ENCODE measurements at places on chromosomes 2 and 18.

DNA sequence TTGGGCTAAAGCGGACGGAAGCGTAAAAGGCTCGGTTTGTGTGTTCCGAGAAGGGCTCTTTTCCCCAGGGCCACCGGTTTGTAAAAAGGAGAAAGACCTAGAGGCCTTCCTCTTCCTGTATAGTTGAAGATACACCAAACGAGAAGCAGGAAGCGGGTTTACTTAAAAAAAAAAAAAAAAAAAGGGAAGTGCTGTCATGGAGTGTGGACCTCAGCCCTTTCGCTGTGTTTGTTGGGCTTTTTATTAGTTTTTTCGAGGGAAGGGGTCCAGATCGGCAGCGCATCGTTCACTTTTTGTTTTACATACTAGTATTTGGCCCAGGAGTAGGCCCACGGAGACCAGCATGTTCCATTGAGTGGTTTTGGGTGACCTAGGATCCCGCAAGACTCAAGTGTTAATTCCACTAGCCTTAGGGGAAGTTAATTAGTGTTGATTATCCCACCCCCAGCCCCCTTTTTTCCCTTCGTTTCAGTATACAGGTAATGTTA lies 676 bp downstream of the ACTR2 start:
- DNase-seq, result no peak

- no peak for DNase-seq
Observed at GRCh38 chr2:154291927-154292326, 406.6 kb upstream of the KCNJ3 start.

DNA sequence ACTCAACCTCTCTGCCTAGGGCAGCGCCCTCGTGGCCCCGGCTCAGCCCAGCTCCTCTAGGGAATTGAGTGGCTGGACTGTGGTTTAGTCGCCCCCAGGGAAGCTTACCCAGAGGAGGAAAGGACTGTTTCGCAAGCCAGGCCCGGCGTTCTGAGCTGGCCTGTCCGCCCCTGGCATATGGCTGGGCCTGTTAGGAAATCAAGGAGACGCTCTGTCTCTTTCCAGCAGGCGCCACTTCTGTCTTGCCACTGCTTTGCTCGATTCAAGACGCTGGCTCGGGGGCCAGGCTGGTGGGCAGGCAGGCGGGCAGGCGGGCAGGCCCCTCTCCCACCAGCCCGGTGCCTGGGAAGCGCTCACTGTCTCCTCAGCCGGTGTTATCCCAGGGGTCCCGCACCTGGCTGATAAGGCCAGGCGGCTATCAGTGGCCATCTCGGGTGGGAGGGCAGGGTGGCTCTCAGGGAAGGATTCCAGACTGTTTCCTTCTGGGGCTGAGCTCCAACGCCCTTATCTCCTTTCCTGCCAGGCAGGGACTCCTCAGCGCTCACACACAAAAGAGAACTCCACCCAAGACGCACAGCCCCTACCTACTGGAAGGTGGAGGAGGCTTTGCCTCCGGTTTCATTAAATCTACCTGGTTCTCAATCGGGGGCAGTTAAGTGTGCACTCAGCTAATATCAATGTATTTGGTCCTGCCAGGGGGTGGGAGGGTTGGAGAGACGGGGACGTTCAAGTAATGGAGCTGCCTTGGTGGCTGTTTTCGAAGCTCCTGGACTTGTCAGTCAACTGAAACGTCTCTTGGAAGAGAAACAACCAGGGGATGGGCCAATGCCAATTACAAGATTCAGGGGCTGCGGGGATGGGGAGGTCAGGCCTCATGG lies 109.1 kb downstream of the SMAD7 start:
- DNase-seq, result no peak

GRCh38 chr2:28869494-28870145 lies 489 bp downstream of the TRMT61B start:
- DNase-seq, result no peak

DNA sequence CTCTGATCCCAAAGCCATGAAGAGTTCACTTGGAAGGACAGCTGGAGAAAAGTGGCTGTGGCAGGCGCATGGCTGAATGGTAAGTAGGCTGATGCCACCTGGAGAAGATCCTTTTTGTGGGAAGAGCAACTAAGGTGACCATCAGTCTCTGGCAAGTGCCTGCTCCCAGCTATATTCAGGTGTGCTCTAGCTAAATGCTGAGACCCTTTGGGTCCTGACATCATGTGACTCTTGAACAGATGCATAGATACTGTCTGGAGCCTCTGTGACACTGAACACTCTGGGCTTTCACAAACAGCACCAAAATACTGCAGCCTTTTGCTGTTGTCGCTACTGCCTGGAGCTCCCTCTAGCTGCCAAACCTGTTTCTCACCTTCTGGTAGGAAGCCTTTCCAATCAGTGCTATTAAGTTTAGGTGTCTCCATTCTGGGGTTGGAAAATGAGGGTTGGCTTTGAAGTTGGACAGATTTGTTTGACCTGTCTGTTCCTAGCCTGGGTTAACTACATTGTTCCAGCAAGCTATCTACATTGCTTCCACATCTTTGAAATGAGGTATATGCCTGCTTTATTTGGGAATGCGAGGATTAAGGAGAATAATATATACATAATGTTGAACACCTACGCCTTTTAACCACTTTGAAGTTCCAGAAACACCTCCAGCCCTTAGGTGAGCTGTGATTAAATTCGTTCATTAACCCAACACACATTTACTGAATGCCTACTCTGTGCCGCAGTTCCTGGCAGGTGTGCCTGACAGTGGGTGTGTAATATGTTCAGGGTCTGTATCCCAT lies 3.1 kb downstream of the EGR4 start:
- DNase-seq, result no peak

GRCh38 chr2:109331081-109331480 lies 202.1 kb downstream of the SH3RF3 start:
- DNase-seq, result no peak

DNA sequence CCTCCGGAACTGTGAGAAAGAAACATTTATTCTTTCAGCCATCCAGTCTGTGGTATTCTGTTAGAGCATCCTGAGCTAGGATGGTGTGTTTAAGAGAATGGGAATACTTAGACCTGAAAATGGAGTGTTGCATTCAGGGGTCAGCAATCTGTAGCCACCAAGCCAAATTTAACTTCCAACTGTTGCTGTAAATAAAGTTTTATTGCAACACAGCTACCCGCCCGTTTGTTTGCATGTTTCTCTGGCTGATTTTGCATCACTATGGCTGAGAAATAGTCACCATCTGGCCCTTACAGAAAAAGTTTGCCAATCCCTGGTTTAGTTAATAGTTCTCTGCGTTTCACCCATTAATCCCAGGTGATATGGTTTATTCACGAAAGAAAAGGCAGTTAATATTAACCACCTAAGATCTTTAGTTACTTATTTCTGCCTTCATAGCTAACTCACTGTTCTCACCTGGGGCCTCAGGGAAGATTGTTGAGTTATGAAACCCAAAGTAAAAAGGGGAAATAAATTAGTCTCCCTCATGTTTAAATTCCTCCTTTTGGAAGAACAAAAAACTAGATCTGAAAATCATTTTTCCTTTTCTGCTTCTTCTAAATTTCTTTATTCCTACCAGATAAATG lies 9.5 kb upstream of the CYS1 start:
- DNase-seq, result no peak

- DNase-seq, result no peak
Observed at GRCh38 chr2:67798541-67799160, 264.2 kb downstream of the C1D start.

GRCh38 chr2:95352310-95353054 lies 50.0 kb upstream of the FAHD2A start:
- no peak for DNase-seq

DNA sequence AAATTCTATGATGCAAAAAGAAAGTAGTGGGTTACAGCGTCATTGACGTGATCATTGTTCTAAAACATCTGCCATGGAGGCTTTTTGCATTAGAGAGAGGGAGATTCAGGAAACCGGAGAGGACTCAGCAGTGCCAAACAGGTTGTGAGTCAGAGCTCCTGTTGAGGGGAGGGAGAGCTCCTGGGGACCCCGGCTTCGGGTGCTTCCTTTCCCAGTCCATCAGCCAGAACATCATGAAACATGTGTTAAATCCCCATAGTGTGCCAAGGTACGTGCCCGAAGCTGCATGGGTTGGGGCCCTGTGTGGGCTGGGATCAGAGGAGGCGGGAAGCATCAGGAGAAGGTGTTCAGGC lies 791 bp upstream of the CYRIA start:
- DNase-seq, result no peak

GRCh38 chr2:235757640-235758039 lies 263.8 kb downstream of the AGAP1 start:
- DNase-seq, result no peak

GRCh38 chr18:63339920-63340484 lies 20.4 kb upstream of the BCL2 start:
- no peak for DNase-seq

DNA sequence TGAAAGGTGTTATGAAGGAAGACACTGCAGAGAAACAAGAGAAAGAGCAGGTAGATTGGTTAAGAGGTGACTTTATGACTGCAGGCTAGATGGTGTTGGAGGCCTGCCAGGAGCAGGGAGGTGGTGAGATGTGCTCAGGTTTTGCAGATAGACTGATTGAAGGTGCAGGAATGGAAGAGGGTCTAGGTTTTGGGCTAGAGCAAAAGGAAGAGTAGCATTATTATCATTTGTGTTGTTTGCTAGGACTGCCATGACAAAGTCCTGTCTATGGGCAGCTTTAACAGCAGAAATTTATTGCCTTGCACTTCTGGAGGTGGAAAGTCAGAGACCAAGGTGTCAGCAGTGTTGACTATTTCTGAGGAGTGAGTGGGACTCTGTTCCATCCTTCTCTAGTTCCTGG lies 172.9 kb upstream of the SOX11 start:
- no peak for DNase-seq

GRCh38 chr2:228444161-228444560 lies 262.7 kb upstream of the SPHKAP start:
- DNase-seq, result no peak

GRCh38 chr2:44715671-44716081 lies 225.8 kb upstream of the SIX3 start:
- DNase-seq, result no peak

DNA sequence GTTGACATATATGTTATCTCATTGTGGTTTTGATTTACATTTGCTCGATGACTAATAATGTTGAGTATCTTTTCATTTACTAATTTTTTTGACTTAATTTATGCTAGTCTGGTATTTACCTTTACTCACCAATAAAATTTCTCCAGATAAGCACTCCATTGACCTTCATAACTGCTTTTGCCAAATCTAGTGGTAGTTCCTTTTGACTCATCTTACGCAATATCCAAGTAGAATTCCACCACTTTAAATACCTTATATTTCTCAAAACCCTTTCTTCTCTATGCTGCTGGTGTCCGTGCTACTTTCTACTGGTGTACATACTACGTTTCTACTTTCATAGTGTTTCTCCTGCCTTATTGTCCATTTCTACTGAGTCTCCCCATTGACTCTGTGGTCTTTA lies 407.6 kb upstream of the SPHKAP start:
- no peak for DNase-seq

GRCh38 chr2:238743243-238744065 lies 104.4 kb upstream of the TWIST2 start:
- DNase-seq, result no peak

GRCh38 chr2:168698969-168699368 lies 103.5 kb upstream of the NOSTRIN start:
- DNase-seq, result no peak

DNA sequence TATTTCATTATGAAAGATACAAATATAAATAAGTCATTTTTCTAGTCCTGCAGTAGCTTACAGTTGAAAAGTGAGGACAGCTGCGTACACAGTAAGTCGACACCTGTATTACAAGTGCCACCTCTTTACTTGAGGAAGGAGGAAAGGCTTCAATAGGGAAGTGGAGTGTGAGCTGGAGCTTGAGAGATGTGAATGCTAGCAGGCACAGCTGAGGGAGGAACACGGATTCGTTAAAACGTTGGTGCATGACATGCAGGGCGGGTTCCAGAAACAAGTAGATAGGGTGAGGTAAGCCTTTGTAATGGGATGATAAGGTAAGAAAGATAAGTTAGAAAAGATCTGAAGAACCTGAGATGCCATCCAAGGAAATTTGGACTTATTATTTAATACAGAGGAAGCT lies 98.1 kb upstream of the CSRNP3 start:
- no peak for DNase-seq

DNA sequence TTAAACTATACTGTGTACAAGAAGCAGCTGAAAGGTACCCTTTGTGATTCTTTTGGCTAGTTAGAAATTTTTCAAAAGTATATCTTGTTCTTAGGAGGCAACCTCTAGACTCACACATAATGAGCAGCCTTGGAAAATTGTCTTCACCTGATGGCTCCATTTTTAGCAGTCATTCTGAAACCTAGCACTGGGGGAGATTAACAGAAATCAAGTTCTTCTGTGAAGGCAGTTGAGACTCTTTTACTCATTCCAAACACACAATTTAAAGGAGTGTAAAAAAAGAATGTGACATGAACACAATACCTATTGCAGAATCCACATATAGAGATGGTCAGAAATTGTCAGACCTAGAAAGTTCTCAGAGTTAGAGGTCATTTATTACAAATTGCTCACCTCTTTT lies 197.7 kb downstream of the UBE2E3 start:
- DNase-seq, result no peak

- DNase-seq, result no peak
Observed at GRCh38 chr2:100655446-100655845, 92.7 kb downstream of the PDCL3 start.

DNA sequence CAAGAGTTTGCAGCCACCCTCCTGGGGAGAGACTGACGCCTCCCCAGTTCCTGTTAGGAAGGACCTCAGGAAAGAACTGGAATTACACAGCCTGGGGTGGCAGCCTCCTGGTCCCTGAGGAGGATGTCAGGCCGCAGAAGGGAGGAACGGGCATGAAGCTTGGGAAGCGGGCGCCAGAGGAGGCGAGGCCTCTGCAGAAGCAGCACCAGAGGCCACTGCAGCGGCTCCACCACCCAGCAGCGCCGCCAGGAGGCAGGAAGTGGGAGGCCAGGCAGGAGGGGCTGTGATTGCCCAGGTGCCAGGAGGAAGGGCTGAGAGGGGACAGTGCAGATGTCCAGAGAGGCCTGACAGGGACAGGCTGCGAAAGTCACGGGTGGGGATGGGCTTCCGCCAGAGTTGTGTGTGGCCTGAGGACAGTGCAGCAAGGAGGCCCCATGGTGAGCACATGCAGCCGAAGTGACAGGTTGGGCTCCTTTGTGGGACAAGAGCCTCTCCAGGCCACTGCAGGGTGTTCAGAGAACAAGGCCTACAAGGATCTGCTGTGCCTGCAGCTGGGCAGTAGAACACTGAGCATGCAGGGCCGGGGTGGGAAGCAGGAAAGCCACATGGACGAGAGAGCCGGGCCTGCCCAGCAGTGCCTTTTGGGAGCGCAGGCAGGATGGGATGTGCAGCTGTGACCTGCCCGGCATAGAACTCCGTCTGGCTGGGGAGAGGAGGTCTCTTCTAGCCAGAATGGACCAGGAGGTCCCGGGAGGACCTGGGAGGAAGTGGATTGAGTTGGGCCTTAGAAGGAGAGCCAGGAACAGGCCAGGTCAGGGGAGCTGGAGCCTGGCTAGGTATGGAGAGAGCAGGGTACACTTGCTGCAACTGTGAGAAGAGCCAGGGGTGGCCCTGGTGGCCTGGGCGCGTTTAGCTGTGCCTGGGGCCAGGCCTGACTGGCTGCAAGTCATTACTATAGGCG lies 39.1 kb upstream of the ALPP start:
- no peak for DNase-seq

- no peak for DNase-seq
Observed at GRCh38 chr2:157691695-157692094, 63.0 kb upstream of the ACVR1C start.
